ENCODE measurements at places on chromosomes 2 and 18.

DNA sequence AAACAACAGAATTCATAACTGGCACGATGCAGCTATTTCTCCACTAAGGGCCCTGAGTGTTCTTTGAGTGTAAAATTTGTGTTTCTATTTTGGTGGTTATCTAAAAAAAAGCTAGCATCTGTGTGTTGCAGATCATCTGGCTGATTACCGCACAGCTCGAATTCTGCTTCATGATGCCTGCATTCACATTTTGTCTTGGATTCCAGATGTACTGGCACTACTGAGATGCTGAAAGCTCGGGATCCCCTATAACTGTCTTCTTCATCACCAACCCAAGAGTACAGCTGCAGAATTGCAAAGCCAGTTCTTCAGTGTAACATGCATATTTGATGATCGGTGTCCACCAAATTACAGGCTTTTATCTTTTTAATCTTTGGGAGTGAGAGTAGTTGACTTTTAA is 51.6 kb upstream of the ZNF532 start:
- no peak for DNase-seq

GRCh38 chr2:71066856-71067255 is 1.6 kb upstream of the NAGK start:
- DNase-seq: no peak

GRCh38 chr2:176445956-176446355 is 176.7 kb downstream of the MTX2 start:
- no peak for DNase-seq

DNA sequence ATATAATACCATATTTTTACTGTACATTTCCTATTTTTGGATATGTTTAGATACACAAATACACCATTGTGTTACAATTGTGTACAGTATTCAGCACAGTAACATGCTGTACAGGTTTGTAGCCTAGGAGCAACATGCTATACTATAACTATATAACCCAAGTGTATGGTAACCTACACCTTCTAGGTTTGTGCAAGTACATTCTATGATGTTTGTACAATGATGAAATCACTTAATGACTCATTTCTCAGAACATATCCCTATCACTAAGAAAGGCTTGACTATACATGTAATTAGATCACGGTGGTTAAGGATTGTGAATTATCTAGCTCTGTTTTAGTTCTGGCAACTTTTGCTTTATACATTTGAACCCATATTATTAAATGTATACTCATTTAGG is 31.3 kb downstream of the NPHP1 start:
- no peak for DNase-seq

- DNase-seq: no peak
These were observed 57.5 kb downstream of the HS1BP3 start for GRCh38 chr2:20593072-20594034.

- no peak for DNase-seq
These were observed 59.1 kb downstream of the MAP3K20 start for GRCh38 chr2:173134703-173135102.

Data from CD4-positive, alpha-beta memory T cell (primary cell).